ENCODE measurements at places on chromosomes 6 and 20.

DNA sequence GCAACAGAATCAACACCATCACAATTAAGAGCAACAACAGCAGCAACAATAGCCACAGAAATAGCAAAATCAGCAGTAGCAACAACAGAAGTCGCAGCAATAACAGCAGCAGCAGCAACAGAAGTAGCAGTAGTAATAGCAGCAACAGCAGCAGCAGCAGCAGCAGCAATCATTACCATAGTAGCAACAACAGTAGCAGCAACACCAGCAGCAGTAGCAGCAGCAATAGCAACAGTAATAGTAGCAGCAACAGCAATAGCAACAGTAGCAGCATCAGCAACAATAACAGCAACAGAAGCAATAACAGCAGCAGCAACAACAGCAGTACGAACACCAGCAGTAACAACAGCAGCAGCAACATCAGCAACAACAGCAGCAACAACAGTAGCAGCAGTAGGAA is 39.8 kb downstream of the SLC22A2 start:
- DNase-seq = no peak

GRCh38 chr6:17501442-17501841 is 98.7 kb upstream of the FAM8A1 start:
- no peak for DNase-seq

DNA sequence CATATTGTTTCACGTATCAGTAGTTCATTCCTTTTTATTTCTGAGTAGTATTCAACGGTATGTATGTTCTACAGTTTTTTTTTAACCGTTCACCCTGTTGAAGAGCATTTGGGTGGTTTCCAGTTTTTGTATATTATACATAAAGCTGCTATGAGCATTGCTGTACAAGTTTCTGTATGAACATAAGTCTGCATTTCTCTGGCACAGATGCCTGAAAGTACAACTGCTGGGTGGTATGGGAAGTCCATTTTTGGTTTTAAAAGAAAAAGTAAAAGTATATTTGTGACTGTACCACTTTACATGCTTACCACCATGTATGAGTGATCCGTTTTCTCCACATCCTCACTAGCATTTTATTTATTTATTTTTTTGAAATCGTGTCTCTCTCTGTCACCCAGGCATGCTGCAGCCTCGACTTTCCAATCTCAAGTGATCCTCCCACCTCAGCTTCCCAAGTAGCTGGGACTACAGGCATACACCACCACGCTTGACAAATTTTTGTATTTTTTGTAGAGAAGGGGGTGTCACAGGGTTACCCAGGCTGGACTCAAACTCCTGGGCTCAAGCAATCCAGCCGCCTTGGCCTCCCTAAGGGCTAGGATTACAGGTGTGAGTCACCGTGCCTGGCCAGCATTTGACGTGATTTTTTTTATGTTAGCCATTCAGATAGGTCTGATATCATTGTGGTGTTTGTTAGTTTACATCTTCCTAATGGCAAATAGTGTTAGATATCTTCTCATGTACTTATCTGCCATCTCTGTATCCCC is 11.0 kb upstream of the SIM1 start:
- DNase-seq = no peak

DNA sequence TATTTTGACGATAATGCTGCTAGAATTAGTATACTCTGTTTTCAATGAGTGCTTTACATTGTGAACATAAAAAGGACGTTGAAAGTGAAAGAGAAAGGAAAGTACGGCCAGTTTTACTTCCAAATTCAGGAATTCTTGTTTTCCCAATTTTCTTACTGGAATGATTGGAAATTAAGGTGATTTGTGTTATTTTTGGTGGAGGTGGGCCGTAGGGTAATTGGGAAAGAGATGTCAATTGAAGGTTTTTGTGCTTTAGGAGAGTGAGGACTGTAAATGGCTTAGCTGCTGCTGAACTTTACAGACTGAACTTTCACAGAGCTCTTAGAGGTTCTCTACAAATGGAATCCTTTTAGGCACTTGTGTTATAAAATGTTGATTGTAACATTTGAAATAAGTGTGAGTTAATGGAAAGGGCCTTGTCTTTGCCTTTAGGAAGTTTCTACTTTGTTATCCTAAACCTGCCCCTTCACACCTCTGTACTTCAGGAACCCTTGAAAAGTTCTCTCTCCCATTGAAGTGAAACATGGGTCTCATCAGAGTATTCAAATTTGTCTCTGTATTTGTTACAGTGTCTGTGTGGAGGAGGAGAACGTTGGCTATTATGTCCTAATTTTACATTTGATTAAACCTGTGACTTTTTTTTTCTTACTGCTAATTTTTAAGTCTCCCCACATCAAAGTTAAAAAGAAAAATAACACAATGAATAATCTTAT is 256.4 kb downstream of the ARID1B start:
- no peak for DNase-seq

DNA sequence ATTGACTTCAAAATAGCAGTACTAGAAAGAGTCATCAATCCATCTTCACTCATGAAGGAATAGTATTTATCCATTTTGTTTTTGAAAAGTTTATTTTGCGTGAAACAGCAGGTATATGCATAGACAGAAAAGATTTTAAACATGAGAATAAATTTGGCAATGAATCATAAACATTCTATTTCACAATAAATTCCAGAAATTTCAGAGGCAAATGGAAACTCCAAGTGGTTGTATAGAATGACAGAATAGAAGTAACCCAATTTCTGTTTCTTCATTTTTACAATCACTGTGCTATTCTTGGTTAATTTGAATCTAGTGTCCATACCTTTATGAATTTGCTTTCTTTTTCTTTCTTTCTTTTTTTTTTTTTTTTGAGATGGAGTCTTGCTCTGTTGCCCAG is 173.0 kb upstream of the ECI2 start:
- DNase-seq = no peak

- peak; percentile 89 for DNase-seq
These were observed at the start of gene ULBP2 for GRCh38 chr6:149941583-149942460. ULBP2 (plus strand) TSS chr6:149942014; CDS start chr6:149942073, 59 bp downstream.

DNA sequence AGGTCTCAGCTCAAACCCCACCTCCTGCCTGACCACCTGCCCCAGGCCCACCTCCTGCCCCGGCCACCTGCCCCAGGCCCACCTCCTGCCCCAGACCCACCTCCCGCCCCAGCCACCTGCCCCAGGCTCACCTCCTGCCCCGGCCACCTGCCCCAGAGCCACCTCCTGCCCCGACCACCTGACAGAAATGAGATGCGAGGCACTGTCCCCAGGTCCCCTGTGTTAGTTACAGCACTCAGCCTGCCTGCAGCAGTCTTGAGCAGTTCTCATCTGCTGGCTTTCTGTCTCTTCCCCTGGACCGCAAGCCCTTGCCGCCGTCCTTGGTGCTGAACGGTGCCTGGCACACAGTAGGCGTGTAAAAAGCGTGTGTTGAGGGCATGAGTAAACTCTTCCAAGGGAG is 79.5 kb downstream of the CDH4 start:
- DNase-seq = no peak

DNA sequence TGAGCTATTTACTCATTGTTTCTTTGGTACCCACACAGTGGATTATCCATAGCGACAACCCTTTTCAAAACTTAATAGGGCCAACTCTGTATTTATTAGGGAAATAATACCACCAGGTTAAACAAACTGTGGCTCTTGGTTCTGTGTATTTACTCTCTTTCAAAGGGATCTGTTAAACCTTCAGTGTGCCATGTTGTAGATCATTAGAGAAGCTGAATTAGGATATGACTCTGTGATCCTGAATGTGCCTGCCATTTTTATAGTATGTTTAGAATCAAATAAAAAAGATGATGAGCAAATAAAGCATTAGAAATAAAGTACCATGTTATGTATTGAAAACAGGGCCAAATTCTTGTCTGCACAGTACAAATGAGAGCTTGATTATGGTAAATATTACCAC is 25.0 kb upstream of the SLC35D3 start:
- DNase-seq = no peak

DNA sequence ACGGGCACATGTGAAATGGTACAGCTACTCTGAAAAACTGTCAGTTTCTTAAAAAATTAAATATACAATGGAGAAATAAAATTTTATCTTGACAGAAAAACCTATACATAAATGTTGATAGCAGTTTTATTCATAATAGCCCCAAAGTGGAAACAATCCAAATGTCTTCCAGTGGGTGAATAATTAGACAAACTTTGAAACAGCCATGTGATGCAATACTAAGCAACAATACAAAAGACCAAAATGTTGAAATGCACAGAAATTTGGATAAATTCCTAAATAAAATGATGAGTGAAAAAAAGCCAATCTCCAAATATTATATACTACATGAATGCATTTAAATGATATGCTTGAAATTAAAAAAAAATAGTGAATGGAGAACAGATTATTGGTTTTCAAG is 523.1 kb downstream of the HTR1B start:
- DNase-seq = no peak

DNA sequence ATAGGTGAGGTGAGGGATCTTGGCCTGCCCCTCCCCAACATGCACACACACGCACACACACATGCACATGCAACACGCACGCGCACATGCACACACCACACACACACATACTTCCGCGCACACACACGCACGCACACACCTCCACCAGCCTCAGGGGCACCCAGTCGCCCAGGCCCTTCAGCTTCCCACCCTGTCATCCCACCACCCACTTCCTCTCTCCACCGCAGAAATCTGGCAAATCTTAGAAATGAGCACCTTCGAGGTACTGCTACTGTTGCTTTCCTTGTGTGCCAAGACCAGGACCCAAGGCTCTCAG is 1.2 kb downstream of the SPDEF start:
- DNase-seq = no peak

GRCh38 chr6:48765352-48765961 is 654.5 kb upstream of the PTCHD4 start:
- no peak for DNase-seq

DNA sequence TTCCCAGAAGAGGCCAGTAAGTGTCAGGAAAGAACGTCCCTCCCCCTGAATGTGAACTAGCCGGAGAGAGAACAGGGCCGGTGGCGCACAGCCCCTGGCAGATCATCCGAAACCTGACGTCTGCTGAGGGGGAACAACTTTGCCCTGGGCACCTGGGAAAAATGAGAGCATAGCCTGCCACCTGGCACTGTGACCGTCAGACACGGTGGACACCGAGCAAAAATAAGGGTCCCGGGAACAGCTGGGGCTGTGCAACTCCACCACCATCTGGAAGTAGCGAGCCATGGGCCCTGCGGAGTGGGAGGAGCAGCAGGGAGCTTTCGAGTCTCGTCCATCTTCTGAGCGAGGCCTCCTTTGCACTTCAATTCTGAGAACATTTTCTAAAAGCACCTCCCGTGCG is 110.8 kb downstream of the EDN3 start:
- no peak for DNase-seq

GRCh38 chr20:1896484-1897258 is 1.5 kb downstream of the SIRPA start:
- no peak for DNase-seq

DNA sequence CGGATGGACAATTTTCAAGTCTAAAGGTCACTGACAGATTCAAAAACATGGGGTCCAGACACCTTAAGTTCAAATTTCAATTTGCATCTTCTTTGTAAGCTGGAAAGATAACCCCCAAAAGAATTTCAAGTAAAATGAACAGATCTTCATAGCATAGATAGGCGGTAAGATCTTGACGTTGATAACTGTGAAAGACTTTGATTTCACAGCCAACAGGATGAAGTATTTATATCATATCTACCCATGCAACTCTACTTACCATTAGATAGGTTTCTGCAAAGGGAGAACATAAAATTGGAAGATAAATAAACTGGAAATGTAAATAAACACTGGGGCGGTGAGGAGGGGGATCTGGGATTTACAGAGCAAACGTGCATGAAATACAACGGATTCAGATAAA is 137.8 kb downstream of the IPCEF1 start:
- DNase-seq = no peak

DNA sequence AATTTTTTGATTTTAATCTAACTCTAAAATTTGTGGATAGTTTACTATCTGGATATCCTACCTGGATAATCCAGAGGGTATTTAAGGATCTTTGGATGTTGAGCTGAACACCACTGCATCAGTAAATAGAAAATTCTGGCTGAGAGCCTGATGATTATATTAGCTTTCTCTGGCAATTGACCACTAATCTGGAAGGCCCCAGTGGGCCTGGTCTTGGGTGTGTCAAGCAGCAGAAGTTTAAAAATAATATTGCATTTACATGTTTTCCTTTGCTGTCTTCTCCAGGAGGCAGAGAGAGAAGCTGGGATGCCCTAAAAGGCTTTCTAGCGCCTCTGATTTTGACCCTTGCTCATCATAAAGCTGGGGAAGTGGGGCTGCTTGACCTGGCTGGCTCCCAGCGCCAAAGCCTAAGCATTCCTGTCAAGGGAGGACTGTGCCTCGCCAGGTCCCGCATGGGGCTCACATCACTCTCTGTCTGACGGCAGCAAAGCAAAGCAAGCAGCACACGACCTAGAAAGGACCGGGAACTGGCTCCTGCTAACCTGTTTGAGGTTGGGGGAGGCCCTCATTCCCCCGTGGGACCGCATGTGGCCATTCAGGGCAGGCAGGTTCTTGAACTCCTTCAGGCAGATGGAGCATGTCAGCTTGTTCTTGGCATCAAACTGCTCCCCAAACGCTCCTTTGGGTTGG is 46.6 kb upstream of the MRPS10 start:
- DNase-seq = no peak
